Activated gamma-delta T cell treated with Interleukin-2 at 50 U/mL for 16 hours (primary cell): ENCODE measurements at places on chromosomes 2 and 18.

GRCh38 chr18:55879331-55879730, 291.3 kb upstream of the TCF4 start:
- DNase-seq, result no peak

DNA sequence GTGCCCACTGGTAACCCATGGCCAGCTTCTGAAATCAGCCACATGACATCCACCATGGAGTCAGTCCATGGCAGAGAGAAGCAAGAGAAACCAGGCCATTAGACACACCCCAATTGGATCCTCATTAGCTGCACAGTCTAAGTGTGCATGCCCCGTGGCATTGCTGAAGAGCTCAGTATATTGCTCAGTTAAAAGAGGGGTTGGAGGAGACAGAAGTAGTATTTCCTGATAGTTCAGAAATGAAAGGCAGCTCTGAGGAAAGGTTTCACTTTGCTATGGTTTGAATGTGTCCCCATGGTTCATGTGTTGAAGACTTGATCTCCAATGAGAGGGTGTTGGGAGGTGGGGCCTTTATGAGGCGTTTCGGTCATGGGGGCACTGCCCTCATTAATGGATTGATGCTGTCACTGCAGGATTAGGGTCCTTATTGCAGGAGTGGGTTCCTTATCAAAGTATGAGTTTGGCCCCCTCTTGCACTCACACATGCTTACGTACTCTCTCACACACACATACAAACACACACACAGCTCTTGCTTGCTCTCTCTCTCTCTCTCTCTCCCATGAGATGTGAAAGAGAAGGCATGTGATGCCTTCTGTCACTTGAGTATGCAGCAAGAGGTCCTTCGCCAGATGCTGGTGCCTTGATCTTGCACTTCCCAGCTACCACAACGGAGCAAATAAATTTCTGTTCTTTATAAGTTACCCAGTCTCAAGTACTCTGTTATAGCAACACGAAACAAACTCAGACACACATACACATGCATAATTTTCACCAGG, 58.0 kb downstream of the TMEM163 start:
- no peak for DNase-seq

GRCh38 chr2:14941151-14941631, 308.7 kb downstream of the LRATD1 start:
- no peak for DNase-seq

DNA sequence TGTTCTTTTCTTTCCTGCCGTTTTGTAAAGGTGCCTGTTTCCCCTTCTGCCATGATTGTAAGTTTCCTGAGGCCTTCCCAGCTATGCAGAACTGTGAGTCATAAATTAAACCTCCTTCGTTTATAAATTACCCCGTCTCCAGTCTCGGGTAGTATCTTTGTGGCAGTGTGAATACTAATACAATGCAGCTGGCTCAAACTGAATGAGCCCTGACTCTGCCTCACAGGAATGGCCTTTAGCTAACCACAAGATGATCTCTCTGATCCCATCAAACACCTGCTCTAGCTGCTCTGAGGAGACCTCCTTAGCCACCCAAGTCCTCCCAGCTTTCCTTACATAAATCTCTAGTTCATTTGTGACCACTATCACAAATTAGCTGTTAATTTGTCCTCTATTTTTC, 41.5 kb upstream of the CAB39 start:
- no peak for DNase-seq

DNA sequence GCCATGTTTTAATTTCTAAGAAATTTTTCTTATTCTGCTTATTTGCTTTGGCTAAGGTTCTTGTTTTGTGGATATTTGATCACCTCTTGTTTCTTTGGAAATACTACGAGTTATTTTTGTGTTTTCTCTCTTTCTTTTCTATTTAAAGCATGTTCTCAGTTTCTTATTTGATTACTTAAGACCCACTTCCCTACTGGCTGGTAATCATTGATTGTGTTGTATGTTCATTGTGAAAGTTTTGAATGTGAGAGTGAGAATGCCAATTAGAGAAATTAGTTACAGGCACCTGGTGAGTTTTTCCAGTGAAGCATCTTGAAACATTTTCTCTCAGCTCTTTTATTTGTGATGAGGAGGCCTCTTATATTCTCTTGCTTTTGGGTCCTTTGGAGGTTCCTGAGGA, 226.7 kb upstream of the MC4R start:
- DNase-seq, result no peak

- DNase-seq, result no peak
Observed at GRCh38 chr18:49588971-49589370, 27.1 kb downstream of the LIPG start.

DNA sequence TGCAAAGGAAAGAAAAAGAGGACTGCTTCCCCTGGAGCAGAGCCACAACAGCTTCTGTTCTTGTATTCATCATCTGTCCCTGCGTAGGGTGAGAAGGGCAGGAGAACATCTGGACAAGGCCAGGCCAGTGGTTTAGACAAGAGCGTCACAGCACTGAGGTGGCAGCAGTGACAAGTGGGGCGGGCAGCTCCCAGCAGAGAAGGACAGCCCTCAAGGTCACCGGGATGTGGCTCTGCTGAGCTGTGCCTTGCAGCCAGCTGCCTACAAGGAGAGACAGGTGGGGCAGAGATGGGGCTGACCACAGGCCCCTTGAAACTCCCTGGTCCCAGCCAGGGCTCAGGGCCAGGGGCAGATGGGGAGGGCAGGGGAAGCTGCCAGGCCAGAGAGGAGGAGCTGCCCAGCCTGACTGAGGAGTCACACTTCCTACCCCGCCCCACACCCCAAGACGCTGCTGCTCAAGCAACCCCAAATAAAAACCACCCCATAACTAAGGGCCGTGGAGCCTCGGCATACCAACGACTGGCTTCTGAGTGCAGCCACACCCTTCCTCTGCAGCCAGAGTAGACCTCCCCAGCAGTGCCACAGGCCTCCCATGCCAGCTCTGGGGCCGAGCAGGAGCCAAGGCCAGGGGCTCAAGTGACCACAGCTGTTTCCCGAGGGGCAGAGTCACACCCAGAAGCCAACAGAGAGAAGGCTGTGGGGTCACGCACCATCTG, 5.4 kb downstream of the RAB11FIP5 start:
- no peak for DNase-seq

DNA sequence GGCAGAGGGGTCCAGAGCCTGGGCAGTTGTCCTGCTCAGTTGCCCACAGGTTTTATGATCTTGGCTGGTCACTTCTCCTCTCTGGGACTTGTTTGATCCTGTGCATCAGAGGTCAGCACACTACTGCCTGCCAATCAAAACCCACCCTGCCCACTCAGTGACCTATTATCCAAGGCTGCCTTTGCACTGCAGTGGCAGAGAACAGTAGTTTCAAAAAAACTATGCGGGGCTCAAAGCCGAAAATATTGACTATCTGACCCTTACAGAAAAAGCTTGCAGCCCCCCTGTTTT, 218.2 kb downstream of the CYP26B1 start:
- DNase-seq, result no peak

GRCh38 chr2:15553951-15554350, 7.2 kb downstream of the NBAS start:
- DNase-seq, result no peak

DNA sequence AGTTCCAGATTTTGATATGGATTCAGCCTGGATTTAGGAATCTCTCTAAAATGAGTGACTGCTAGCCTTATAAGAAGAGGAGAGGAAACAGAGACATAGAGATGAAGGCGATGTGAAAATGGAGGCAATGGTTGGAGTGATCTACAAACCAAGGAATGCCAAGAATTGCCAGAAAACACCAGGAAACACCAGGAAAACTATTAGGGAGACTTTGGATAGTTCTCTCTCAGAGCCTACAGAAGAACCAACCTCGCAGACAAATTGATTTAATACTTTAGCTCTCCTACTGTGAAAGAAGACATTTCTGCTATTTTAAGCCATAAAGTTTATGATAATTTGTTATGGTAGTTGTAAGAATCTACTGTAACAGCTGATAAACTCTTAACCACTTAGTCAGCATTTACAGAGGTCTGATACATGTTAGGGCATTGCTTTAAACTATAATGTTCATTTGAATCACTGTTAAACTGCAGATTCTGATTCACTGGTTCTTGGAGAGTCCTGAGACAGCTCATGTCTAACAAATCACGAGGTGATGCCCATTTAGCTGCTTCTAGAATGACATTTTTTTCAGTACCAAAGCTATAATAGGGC, 1702.6 kb upstream of the LRRTM1 start:
- no peak for DNase-seq

DNA sequence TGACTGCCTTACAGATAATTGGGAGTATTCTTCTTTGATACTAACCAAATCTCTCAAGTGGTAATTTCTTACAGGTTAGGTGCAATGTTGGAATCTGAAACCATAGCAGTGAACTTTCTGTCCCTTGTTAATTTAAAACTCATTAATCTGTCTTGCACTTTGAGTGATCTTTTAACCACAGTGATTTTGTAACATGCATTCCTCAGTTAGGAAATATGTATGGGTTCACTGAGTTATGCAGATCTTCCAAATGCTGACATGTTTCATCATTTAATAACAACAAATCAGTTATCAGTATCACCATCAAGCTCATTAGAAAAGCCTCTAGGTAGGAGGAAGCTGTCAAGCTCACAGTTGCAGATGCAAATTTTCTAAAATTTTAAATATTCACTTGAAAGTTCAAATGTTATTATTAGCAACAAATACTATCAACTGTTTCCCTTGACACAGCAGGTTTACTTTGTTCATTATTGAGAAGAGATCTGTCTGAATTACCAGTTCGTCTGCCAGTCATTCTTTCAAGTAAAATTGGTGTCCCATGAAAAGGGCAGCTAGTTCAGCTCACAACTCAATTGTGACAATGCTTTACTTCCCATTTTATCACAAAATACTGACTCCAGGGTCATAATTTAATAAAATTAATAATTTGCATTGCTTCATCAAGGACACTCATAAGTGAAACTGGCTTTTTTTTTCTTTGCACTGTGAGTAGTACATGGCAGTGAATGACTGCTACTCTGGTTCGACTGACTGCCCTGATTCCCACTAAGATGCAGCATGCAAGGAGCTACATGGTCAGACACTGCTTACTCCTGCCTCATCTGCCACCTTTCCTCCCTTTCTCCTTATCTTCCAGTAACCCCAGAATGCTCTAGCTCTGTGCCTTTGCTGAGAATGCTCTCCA, 31.6 kb downstream of the SUCLG1 start:
- DNase-seq, result no peak

GRCh38 chr2:148257276-148257675, 236.4 kb downstream of the MBD5 start:
- no peak for DNase-seq

DNA sequence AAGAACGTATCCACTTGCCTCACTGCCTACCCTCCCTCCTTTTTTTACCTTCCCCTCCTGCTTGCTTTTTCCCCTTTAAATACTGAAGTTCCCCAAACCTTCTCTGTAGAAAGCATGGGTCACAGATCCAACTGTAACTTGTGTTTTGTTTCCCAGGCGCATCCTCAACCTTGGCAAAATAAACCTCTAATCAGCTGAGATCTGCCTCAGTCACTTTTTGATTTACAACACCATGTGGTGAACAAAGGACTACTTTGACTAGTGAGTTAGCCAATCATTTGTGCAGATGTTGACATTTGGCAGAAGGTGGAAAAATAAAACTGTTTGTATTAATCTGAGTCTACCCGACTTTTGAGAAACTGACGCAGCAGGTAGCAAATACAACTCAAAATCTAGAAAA, 23.3 kb upstream of the MCM6 start:
- DNase-seq, result no peak

- no peak for DNase-seq
Observed at GRCh38 chr2:151097895-151098294, 163.8 kb downstream of the RBM43 start.

GRCh38 chr2:42063431-42064171, 15.8 kb downstream of the PKDCC start:
- DNase-seq, result no peak
